Mesothelial cell of epicardium (in vitro differentiated cells): ENCODE measurements at places on chromosomes 1 and 21.

DNA sequence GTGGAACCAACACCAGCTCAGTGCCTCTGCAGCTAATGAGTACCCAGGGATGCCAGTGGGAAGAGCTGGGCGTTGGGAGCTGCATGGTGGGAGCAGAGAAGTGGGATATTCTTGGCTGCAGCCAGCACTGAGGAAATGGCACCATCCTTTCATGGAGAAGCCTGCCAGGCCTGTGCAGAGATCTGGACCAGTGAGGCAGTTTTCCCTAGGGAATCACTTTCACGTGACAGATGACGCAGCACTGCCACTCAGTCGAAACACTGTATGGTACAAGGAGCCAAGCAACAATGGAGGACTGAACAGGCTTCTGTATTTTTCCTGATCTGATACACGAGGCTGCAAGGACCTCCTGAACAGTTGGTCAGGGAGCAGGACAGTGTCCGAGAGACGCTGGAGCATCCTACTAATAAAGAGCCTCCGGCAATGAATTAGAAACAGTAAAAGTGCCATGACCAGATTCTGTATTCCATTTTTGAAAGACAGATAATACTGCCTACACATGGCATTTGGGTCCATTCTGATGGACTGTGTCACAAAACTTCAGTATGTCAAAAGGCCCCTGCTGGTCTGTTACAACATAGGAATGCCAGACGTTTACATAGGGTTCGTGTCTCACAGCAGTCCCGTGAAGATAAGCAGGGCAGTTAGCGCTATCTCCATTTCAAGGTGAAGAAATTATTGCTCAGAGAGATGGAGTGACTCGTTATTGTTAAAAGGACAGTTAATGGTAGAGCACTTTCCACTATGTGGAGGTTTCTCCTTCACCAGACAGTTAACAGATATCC, 44.0 kb upstream of the LMO4 start:
- DNase-seq = no peak

- DNase-seq = no peak
Observed at GRCh38 chr1:1112237-1112985, 3.5 kb downstream of the C1orf159 start.

DNA sequence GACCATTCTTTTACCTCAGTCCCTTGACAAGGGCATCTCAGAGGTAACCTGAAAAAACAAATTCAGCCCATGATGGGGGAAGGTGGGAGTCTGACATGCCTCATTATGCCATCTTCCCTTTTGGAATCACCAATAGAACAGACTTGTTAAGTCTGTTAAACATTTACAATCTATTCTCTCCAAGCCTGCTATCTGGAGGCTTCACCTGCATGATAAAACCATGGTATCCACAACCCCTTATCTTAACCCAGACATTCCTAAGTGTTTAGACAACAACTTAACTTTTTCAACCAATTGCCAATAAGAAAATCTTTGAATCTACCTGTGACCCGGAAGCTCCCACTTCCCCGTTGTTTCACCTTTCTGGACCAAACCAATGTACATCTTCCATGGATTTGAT, 233.0 kb upstream of the CACYBP start:
- DNase-seq = no peak

- no peak for DNase-seq
Observed at GRCh38 chr1:234452406-234452965, 26.5 kb downstream of the TARBP1 start.

GRCh38 chr1:23242414-23242813, 25.1 kb upstream of the HTR1D start:
- DNase-seq = no peak

GRCh38 chr1:27542463-27543273, 52.7 kb upstream of the WASF2 start:
- no peak for DNase-seq

DNA sequence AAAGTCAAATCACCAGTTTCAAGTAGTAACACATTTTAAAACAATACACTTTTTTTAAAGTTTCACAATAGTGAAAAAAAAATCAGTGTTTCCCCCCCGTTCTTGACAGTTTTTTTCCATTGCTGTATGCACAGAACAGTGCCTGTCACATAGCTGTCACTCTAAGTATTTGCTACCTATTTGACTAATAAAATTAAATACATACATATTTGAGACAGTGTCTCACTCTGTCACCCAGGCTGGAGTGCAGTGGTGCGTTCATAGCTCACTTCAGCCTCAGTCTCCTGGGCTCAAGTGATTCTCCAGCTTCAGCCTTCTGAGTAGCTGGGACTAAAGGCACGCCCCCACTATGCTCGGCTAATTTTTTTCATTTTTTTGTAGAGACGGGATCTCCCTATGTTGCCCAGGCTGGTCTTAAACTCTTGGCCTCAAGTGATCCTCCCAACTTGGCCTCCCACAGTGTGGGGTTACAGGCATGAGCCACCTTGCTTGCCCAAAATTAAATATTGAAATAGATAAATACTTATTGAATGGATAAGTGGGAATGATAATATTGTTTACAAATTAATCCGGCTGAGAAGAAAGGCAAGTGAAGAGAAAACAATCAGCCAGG, 12.6 kb upstream of the RHBG start:
- DNase-seq = no peak

DNA sequence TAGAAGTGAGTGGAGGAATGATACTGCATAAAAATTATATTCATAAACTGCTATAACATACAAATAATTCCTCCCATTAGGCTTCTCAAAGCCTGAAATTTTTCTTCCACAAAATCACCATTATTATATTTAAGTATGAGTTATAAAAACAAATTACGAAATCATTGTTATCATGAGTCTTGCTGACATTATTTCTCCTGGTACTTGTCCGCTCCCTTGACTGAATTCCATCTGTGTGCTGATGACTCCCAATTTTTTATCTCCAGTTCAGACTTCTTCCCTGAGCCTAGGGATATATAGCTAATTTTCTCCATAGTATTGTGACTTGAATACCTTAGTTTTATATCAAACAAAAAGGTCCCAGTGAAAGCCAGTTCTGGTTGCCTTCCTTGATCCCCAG, 268.2 kb downstream of the HMCN1 start:
- no peak for DNase-seq

- peak; percentile 45 for DNase-seq
Observed at GRCh38 chr1:230084408-230085177, 17.6 kb downstream of the GALNT2 start.

- DNase-seq = no peak
Observed at GRCh38 chr21:38853421-38853919, 47.7 kb downstream of the ETS2 start.

DNA sequence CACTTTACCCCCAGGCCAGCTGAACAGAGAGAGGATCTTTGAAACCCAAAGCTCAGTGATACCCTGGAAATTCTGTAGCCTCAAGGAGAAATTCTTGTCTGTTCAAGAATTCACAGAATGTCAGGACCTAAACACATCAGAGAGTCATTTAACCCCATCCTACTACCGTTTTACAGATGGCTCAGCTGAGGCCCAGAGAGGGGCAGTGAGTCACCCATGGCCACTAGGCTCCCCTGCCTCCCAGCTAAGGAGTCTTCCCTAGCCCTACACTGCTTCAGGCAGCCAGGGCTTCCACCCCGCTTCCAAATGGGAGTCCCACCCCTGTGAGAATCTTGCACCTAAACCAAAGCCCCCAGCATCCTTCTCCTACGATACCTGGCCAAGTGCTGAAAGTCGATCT, 28.3 kb downstream of the VWA5B1 start:
- no peak for DNase-seq

- no peak for DNase-seq
Observed at GRCh38 chr1:220123889-220124288, 30.0 kb downstream of the IARS2 start.
